ENCODE measurements at places on chromosomes 1 and 21.

DNA sequence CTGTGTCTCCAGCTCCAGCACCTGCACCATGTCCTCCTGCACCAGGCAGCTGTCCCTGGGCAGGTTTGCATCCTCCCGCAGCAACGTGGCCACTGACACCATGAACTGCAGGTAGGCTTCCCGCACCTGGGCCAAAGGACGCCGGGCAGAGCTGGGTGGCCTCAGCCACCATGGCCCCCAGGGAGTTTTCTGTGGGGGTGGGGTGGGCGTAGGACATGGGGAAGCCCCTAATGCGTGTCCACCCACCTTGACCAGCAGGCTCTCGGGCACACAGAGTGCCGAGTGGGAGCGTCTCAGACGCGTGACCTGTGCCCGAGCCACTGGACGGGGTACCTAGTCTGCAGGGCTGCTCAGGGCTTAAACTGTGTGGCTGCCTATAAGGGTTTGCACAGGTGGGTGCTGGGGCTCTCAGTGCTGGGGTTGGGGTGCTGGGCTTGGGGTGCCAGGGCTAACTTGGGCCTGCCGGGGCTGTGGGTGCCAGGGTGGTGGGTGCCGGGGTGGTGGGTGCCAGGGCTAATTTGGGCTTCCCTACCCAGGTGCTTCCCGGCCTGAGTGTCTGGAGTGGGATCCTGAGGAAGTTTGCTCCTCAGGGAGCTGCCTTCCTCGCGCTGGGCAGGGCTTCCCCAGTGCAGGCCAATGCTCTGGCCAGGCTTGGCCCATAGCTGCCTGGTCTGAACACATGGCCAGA lies 17.7 kb downstream of the PRXL2B start:
- DNase-seq: no peak

DNA sequence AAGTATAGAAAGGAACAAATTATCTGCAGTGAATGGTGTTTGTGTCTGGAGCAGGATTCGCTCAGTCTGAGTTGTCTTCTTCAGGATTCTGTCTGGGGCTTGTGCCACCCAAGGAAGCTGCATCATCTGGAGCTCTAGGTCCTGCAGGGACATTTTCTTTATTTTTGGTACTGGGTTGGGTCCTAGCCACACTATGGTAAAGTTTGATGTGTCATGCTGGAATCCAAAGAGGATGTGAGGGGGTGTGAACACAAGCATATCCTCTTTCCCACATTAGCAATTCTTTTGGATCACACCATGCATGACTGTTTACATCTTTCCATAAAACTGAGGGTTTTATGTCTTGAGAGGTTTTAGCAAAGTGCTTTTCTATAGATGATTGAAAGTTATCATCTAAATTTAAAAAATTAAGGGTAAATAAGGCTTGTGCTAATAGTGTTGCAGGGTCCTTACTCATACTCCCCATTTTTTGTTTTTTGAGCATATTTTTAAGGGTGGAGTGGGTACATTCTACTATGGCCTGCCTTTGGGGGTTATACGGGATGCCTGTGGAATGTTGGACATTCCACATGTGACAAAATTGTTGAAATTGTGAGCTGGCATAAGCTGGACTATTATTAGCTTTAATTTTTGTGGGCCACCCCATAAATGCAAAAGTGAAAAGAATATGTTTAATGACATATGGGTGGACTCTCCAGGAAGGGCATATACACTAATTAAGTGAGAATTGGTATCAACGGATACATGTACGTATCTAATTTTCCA lies 152.0 kb upstream of the HMCN1 start:
- no peak for DNase-seq

- no peak for DNase-seq
Observed at GRCh38 chr1:185795181-185795580, 61.0 kb downstream of the HMCN1 start.

DNA sequence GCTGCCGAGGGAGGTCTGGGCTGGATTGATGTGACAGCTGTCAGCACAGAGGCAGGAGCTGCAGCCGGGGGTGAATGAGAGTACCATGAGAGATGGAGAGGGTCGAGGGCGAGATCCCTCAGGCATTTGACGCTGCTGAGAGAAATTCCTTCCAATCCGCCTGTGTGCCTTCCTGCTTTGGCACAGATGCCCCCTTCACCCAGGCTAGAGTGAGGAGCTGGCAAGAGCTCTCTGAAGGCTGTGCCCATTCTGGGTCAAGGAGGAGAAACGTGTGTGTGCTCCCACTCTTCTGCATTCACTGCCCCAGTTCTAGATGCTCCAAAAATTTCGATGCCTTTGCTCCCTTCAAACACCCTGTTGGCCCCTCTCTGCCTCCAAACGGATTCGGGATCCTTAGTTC lies 4.8 kb downstream of the ARTN start:
- DNase-seq: no peak

DNA sequence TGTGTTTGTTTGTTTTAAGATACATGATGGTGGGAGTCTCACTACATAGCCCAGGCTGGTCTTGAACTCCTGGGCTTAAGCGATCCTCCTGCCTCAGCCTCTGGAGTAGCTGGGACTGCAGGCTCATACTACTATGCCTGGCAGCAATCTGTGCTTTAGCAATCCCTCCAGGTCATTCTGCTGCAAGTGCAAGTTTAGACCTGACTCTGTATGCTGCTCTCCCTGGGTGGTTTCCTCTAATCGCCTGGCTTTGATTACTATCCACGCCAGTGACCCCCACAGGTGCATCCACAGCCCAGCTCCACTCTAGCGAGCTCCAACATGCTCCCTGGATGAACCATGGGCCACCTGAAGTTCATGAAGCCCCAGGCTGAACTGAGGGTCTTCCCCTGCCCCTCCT lies 15.5 kb upstream of the PABPC4 start:
- no peak for DNase-seq

DNA sequence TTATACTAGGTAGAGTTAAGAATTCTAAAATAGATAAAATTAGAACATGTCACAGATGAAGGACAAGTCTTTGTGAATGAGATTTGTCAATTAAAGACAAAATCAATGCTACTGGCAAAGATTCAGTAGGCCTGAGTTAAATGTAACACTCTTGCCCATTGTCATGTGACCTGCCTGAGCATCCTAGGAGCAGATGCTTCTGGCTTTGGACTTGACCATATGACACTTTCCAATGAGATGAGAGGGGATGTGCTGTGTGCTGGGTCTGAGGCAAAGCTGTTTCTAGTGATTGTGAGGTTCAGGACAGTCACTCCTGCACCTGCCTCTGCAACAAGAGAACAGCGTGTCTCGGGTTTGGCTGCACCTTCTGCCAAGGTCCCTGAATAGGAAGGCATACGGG lies 144.9 kb downstream of the HIVEP3 start:
- DNase-seq: no peak

GRCh38 chr1:3375245-3375644 lies 79.2 kb upstream of the ARHGEF16 start:
- no peak for DNase-seq

DNA sequence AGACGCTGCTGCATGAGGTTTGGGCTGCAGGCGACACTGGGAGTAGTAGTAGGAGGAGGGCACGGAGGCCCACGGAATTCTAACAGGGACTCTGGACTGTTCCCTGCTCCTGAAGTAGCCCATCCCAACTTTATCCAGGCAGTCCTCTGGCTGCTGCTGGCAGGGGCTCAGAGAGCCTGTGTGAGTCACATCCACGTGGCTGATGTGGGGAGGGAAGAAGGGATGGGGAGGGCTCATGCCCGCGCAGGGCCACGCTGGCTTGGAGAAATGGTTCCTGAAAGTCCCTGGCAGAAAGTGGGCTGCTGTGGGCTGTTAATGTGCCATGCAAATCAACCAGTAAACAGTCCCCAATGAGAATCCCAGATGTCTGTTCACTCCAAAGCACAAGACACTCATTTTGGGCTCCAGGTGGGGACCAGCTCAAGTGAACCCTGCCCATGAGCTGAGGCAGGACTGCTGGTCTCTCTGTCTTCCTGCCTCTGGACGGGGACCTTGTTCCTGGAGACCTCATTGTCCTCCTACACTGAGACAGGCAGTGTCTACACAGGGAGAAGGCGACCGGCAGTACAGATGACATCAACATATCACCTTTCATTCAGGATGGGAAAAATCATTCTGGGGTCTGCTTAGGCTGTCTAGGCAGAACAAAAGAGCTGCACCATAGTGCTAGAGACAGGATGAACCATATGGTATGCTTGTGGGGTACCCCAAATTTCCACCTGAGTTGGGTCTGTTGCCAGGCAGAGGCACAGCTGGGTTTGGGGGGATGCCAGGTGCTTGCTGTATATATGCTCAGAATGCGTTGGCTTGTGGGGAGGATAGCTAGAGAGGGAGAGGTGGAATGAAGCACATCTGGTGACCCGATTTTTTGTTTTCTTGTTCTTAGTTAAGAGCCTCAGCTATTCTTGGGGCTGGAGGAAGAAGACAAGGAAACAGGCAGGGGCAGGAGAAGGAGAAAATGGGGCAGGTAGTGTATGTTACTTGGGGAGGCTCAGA lies 57.9 kb upstream of the FMOD start:
- no peak for DNase-seq

- no peak for DNase-seq
Observed at GRCh38 chr1:172940174-172940855, 110.4 kb downstream of the TNFSF18 start.

- DNase-seq: no peak
Observed at GRCh38 chr1:213418268-213419071, 367.4 kb downstream of the RPS6KC1 start.

DNA sequence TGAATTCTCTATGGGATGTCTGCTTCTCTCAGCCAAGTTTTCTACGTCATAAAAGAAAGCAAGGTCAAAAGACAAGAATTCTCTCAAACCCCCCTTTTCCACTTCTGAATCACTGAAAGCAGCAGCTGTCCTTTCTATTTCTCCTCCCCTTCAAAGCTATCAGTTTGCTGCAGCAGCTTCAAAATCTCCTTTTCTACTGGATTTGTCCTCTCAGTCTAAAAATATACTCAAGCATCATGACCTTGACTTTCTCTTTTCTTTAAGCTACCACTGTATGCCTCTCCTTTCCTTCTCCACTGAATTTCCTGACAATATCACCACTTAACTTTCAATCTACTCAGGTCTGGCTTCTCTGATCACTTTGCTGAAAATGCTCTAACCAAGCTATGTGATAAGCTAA lies 1.9 kb downstream of the WDR64 start:
- DNase-seq: no peak

- DNase-seq: no peak
Observed at GRCh38 chr1:30789388-30790255, 32.0 kb upstream of the LAPTM5 start.

GRCh38 chr1:244634546-244634945 lies 18.4 kb upstream of the DESI2 start:
- DNase-seq: no peak

- no peak for DNase-seq
Observed at GRCh38 chr1:62185677-62186076, 9.0 kb upstream of the L1TD1 start.

- DNase-seq: no peak
Observed at GRCh38 chr1:235297579-235297978, 30.4 kb downstream of the ARID4B start.

- no peak for DNase-seq
Observed at GRCh38 chr1:236942431-236942830, 61.8 kb downstream of the MT1HL1 start.

DNA sequence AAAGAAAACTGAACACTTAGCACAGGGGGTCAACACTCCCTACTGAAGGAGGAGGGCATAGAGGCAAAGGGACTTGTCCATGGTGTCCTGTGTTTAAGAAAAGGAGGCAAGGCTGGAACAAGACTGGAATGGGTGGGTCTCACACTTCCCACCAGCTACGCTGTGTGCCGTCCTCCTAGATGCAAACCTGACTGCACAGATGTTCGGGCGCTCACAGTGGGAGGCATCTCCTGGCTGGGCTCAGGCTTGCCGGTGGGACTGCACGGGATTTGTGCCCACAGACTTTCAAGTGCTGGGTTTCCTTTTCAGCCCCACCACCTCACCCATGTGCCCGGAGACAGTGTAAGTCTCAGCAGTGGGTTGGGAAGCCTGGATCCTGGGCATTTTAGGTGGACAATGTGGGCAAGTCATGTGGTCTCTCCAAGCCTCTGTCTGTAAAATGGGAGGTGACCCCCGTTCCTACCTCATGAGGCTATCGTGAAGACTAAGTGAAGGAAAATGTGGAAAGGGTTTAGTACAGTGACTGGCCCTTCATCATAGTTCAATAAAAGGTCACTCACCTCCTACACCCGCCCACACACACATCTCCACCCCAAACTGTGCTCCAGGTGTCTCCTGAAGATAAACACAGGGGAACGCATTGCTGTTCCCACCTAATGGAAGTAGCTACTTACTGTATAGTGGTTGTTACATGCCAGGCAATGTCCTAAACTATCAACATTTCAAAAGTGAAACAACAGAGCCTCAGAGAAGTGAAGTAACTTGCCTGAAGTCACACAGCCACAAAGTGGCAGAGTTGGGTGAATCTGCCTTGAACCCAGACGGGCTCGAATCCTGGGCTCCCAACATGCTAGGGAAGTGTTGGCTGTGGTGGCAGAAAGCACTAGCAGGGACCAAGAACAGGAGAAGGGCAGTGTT lies 36.0 kb downstream of the ATP1A1 start:
- no peak for DNase-seq

- DNase-seq: no peak
Observed at GRCh38 chr1:165849353-165850133, 22.1 kb downstream of the UCK2 start.

DNA sequence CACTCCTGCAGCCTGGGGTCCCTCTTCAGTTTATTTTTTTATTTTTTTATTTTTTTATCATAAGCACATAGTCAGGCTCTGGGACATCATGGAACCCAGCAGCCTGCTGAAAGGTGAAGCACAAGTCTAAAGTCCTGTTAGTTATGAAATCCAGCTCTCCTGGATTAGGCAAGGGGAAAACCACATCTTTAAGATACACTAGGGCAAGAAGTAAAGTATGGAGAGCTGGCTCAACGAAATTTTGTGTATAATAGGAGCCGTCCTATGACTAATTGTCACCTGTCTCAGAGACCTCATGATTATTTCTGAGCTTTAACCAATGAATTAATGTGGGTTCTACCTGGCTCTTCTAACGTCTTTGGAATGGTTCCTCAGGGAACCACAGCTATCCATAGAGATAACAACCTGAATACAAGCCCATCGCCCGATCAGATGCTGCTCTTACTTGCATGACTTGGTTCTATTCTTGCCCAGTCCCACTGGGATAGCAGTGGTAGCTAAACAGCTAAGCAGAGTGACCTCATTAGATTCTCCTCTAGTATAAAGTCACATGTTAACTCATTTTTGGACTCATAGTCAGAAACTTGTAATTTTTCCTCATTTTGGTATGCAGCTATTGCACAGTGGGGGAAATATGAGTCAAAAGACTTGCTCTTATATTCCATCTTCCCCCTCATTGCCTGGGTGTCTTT lies 122.7 kb downstream of the LMO4 start:
- no peak for DNase-seq

DNA sequence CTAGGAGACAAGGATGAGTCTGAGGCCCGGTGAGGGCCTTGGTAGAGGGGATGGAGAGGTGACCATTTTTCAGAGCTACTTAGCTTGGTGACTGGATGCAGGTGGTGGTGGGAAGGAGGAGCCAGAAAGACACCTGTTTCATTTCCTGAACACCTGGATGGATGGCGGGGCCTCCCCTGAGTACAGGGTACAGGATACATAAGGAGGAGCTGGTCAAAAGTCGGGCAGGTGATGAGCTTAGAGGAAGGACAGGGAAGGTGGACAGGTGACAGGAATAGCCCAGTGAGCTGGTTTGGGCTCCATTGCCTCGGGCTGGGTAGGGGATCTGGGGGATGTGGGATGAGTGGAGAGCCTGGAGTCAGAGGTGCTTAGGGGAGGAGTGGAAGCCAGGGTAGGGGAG lies 6.3 kb downstream of the FAAH start:
- no peak for DNase-seq

- DNase-seq: no peak
Observed at GRCh38 chr1:42178249-42178648, 13.7 kb upstream of the GUCA2A start.

All from NCI-H1436 treated with DMSO at 0.1 percent for 48 hours (cell line).